Stimulated activated CD8-positive, alpha-beta memory T cell treated with anti-CD3 and anti-CD28 coated beads, Interleukin-15, amount 100 ng/mL, for 24 hours (primary cell): ENCODE measurements at places on chromosomes 11 and 22.

GRCh38 chr11:10838083-10838482, 19.8 kb downstream of the ZBED5 start:
- no peak for DNase-seq

DNA sequence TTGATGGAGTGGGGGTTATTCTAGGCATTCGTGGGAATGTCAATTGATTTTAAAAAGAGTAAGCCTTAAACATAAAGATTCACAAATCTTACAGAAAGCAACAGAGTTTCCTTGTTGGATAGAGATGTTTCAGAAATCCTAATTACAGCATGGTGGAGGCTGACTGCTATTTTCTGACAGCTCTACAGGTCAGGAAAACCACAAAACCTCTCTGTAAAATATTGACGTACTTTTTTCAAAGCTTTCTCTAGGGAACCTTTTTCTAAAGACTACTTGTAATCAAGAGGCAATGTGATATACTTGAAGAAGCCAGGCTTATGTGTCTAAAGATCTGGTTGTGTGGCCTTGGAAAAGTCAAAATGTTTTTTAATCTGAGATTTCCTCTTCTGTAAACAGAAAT, 9.1 kb upstream of the OR8B8 start:
- no peak for DNase-seq

DNA sequence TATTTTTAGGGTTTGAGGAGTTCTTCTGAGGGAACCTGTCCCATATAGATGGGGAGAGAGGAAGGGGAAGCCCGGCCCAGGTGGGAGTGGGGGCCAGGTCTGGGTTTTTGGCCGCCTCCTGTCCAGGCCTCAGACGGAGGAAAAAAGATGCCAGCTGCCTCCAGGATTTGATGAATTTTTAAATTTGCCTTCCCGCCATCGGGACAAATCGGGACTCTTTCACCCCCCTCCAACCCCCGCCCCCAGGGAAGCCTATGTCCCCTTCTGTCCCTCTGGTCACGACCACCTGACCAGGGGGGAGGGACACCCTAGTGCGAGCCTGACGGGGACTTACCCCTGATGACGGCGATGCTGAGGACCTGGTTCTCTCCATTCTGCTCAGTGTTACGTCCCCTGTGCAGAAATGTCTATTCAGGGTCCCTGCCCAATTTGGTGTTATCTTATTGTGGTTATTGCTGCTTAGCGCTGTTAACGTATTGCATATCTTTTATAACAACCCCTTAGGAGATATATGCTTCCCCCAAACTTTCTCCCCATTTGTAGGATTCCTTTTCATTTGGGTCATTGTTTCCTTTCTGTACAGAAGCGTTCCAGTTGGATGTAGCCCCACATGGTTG, 115.9 kb upstream of the GRK3 start:
- no peak for DNase-seq

DNA sequence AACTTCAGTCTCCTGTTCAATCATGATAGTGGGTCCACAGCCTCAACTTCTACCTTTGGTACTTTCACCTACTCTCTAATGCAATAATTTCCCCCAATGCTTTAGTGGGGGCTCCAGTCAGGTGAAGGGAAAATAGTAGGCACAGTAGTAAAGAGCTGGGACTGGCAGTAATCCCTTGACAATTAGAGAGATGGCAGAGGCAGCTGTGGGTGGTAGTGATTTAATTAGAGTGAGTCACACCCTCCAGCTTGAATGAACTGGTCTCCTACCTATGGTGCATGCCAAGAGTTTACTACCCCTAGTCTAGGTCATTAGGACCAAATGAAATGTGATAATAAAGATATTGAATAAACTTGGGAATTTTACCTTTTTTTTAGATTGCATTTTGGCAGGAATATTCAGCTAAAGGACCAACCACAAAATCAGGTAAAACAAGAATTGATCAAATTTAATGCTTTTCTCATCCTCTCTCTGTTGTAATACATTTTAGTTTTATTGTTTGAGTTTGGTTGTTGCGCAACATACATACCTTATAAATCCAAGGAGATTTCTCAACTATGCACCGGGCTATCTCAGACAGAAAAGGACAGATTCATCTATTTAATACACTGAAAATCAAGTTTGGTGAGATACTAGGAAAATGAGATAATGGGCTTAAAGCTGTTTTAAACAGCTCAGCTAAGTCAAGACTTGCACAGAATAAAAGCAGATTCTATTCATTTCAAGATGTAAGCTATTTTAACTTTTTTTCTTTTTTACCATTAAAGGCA, 9.0 kb downstream of the PRRG4 start:
- DNase-seq, result no peak

DNA sequence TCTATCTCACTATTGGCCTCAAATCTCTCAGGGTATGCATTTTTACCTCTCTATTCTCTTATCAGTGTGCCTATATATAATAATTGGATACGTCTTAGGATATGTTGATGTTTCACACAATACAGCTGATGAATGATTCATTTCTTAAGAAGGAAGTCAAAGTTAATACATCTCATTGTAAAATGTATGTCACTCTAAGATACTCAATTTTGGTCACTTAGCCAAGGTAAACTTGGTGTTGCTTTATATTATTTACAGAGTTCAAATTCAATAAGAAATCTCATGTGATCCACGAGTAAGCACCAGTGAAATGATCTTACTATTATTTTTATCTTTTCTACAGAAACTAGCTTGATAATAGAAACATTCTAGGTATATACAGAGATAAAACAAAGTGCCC, 1266.5 kb downstream of the JRKL start:
- DNase-seq, result no peak

GRCh38 chr22:37290737-37291136, 8.4 kb downstream of the CYTH4 start:
- DNase-seq, result no peak

GRCh38 chr11:33507356-33507755, 193.3 kb downstream of the C11orf91 start:
- no peak for DNase-seq

GRCh38 chr11:134856056-134856971, 444.3 kb upstream of the B3GAT1 start:
- no peak for DNase-seq

GRCh38 chr11:40722179-40722795, 737.2 kb downstream of the LRRC4C start:
- no peak for DNase-seq

DNA sequence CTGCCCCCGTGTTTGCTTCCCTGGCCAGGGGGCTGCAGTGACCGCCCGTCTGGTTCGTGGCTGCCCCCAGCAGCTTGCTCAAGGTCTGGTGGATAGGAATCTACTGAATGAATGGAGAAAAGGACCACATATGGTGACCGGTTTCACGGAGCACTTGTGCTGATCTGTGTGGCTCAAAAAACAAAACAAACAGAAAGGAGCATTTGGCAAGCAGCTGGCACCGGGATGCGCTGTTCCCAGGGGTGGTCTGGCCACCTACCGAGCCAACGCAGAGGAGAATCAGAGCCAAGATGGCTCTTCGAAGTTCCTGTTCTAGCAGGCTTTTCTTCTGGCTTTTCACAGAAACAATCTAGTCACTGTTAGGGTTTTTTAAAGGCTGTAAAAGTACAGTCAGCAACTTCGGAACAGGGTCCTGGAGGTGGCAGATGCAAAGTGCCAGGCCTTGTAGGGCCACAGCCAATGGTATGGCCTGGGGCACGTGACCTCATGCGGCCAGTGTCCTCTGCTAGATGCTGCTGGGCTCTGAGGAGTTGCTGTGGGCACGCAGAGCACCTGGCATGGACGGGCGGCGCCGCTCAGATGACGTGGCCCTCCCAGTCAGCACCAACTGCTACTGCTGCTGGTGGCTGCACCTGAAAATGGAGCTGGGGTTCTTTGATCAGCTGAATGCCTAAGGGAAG, 27.3 kb upstream of the PACSIN2 start:
- no peak for DNase-seq

- no peak for DNase-seq
These were observed 264.4 kb downstream of the DDX10 start for GRCh38 chr11:108929241-108929640.

DNA sequence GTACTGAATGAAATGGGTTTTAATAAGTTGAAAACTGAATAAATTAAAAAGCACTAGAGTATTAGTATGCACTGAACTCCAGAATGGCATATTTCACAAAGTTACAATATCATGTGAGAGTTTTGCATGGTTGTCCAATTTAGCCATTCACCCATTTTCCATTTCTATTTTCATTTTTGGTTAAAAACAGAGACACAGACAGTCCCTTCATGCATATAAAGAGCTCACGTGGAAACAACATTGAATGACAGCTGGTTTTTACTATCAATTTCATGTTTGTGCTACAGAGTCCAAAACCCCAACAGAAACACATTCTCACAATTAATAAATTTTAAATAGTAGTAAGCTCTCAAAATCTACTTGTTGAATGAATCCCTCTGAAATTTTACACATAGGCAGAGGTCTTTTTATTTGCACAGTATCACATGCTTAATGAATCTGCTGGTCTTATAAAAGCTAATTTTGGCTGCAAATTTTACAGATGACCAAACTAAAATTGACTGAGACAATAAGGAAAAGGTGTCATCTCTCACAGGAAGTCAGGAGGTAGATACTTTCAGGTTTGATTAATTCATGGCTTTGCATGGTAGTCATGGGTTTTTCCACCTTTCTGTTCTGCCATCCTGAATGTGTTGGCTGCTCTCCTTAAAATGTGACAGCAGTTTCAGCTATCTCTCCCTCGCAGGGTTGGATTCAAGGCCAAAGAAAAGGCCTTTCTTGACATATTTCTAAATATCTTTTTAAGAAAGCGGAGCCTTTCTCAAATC, 20.6 kb upstream of the DDI1 start:
- DNase-seq, result no peak
